Neural crest cell (in vitro differentiated cells): ENCODE measurements at places on chromosomes 16 and 17.

DNA sequence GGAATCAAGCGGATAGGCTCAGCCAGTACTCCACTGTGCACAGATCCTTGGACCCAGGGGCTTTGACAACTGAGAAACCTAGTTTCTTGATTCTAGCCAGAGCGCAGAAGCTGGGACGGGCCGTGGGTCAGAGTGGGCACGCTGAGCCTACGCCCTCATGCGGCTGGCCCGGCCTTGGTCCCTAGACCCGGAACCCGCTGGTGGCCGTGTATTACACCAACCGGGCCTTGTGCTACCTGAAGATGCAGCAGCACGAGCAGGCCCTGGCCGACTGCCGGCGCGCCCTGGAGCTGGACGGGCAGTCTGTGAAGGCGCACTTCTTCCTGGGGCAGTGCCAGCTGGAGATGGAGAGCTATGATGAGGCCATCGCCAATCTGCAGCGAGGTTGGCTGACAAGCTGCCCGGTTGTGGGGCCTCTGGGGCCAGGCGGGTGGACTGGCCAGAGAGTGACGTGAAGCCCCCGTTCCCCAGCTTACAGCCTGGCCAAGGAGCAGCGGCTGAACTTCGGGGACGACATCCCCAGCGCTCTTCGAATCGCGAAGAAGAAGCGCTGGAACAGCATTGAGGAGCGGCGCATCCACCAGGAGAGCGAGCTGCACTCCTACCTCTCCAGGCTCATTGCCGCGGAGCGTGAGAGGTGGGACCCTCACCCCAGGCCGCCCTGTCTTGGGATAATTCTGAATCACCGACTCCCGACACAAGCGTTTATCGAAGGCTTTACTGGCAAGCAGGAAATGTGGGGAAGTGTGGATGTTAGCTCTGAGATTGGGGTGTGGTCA, 946 bp downstream of the STUB1 start:
- no peak for DNase-seq

DNA sequence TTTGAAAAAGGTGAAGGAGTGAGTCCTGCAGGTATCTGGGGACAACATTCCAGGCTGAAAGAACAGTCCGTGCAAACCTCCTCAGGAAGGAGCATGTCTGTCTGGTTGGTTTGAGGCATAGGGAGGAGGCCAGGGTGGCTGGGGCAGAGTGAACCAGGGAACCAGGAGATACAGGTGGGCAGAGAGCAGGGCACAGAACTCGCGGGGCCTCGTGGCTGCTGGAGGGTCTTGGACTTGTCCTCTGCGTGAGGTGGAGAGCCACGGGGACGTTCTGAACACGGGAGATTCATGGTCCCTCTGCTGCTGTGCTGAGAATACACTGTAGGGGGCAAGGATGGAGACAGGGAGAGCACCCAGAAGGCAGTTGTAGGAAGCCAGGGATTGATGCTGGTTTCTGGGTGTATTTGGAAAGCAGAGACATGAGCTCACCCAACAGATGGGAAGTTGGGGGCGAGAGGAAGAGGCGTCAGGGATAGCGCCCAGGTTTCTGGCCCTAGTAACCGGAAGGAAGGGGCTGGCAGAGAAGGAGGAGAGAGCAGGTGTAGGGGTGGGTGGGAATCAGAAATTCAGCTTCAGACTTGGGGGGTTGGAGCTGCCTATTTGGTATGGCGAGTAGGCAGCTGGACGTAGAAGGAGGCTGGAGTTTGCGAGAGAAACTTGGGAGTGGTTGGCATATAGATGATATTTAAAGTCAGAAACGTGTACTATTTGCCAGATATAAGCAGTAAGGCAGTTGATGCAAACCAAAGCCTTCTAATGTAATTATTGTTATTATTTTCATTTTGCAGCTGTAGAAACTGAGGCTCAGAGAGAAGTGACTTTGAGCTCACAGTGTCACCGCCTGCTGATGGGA, at the start of gene CCL17:
TSS of gene CCL17 (plus strand) at position 803 of the 853 bp plus-strand sequence. CDS start 9,166 bp downstream, outside the sequence.
- DNase-seq, result no peak

- DNase-seq, result no peak
These were observed 41.5 kb downstream of the RPTOR start for GRCh38 chr17:80585890-80586845.

- DNase-seq, result no peak
These were observed 13.8 kb downstream of the NDUFAF8 start for GRCh38 chr17:81252987-81253329.

GRCh38 chr16:3076577-3076976, 11.1 kb downstream of the IL32 start:
- DNase-seq, result no peak

DNA sequence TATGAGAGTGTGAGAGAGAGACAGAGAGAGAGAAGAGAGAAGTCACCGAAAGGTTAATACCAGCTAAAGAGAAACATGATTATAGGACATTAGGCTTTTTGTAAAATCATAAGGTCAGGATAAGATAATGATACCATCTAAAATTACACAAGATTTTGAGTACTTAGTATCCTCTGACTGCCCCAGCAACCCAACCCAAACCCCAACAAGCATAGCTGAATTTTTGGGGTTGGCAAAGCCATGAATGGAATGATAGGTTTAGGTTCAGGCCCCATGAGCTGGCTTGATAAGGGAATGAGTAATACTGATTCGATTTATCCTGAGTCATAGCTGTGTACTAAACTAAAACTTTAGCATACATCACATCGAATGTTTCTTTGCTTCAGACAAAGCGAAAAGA, 259.5 kb downstream of the IRX3 start:
- no peak for DNase-seq

DNA sequence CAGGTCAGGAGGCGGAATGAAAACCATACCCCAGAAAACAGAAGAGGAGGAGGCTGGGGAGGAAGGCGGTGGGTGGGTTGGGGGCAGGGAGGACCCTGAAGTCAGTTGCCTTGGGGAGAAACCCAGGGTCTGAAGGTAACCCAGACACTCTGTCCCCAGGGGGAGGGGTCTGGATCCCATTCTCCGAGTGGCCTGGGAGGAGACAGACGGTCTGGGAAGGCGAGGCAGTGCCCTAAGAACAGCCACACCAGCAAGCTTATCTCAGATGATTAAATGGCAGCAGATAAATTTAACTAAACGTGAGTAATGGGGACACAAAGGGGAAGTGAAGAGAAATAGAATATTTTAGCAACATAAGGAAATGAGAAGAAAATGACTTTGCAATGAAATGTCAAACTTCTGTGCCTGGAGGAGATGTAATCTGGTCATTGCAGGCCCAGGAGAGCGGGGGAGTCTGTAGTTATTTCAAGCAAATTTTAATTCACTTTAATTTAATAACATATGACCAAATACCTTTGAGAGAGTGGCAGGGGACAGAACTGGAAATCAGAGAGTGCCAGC, 21.4 kb upstream of the ZFP90 start:
- DNase-seq, result no peak
